LoVo (cell line): ENCODE measurements at places on chromosomes 13 and 19.

DNA sequence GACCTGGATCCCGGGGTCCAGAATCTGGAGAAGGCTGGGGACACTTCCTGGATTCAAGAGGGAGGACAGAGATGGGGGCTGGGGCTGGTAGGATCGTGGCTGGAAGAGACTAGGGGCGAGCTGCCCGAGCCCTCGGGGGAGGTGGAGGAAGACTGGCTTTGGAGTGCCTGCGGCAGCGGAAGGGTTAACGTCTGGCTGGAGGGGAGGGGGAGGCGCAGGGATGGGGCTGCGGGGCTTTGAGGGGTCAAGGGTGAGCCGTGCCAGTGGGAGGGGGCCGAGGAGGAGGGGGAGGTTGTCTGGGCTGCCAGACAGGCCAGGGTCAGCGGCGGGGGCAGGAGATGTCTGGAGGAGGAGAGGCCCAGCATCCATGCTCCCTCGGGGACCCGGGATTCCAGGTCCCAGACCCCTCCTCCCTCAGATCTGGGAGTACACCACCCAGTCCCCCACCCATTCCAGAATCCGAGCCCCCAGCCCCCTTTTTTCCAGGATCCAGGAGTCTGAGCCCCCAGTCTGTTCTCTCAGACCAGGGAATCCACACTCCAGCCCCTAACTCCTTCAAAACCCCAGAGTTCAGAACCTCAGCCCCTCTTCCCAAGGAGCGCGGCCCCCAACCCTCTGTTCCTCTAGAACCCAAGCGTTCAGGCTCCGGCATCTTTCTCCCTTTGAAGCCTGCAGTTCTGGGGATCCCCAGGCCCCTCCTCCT, 3.2 kb upstream of the SPACA6 start:
- DNase-seq = no peak

DNA sequence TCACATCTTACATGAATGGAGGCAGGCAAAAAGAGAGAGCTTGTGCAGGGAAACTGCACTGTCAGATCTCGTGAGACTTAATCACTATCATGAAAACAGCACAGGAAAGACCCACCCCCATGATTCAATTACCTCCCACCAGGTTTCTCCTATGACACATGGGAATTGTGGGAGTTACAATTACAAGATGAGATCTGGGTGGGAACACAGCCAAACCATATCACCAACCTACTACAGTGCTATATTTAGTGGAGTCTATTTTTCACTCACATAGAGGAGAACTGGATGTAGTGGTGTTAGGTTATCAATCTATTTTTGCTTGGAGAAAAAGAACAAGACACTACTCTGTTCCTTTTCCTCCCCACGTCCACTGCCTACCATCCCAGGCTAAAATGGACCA, 276.6 kb downstream of the KCTD12 start:
- DNase-seq = no peak

GRCh38 chr19:45428384-45429231, 4.9 kb upstream of the ERCC1 start:
- no peak for DNase-seq

GRCh38 chr19:39014037-39014436, 18.3 kb downstream of the FBXO27 start:
- no peak for DNase-seq

DNA sequence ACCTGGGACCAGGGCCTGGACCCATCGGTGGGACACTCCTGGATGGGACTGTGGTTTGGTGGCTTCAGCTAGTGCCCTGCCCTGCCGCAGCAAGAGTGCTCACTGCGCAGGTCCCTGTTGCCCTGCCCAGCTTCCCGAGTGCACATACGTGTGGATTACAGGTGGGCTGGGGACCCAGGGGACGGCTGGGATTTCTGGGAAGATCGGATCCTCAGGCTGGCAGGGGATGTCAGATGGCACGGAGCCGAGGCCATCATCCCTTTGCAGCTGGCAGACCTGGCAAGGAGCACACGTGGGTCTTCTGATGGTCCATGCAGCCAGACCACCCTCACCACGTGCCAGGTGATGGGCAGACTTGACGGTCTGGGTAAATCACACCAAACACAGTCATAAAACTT, 69.3 kb downstream of the CHST8 start:
- no peak for DNase-seq

DNA sequence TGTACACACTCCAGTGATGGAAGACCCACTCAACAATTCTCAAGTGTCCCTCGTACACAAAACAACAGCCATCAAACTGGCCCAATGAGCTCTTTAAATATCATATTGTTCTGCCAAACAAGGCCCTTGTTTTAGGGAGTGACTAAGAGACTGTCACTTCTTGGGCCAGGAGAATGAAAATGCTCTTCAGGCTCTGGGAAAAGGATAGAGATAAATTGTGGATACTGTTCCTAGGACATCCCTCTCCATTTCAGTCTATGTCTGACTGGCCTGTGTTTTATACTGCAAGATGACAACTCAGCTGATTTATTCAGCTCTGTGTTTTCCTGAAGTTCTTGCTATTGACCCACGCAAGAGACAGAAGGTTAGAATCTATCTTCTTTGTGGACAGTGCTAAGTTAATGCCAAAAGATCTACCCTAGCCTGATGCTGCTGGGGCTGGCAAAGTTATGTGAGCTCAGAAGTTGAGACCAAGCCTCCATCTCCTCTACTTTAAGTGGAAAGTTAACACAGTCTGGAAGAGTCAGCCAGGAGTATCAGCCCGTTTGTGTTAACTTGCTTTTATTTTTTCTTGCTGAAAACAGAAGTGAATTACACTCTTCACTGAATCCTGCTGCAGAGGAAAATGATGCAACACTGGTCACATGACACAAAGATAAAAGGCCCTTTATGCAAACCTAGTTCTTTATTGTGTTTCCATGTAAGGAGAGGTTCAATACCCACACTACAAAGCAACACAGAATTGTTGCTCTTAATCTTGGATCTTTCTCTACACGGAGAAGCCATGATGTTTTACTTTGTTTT, 14.6 kb downstream of the FRY start:
- no peak for DNase-seq
